ENCODE measurements at places on chromosomes 6 and 20.

DNA sequence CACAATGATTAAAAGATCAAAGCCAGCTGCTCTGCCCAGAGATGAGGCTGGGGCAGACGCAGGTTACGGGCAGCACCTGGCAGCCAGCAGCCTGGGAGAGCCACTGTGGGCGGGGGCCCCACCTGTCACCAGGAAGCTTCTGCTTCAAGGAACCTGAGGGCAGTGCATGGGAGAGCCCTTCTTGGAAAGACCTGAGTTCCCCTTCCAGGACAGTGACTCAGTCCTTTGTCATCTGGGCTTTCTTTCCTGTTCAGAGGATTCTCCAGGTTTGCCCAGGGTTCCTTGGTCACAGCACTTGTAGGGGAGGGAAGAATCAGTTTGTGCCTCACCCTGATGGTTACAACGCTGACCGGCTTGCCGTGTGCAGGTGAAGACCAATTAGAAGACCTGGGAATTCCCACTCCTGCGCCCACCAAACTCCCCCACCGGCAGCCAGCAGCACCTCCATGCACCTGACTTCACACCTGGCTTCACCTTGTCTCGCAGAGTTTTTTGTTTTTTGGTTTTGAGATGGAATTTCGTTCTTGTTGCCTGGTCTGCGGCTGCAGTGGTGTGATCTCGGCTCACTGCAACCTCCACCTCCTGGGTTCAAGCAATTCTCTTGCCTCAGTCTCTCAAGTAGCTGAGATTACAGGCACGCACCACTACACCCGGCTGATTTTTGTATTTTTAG, 2.0 kb downstream of the ZBP1 start:
- no peak for DNase-seq

DNA sequence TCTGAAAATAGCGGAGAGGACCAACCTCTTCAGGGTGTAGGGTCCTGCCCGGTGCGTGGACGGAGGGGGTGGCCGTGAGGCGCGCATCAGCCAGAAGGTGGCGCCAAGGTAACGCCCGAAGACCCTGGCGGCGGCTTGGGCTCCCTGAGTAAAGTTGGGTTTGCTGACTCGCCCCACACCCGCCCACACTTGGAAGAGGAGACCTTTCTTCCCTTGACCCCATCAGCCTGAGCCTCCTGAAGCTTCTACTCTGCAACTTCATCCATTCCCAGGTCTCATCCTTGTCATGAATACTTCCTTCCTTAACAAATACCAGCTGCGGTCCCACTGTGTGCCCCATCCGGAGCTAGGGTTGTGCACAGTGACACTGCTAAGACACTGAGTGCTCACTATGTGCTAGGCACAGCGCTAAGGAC, 14.6 kb downstream of the CD40 start:
- DNase-seq = peak; percentile 16

DNA sequence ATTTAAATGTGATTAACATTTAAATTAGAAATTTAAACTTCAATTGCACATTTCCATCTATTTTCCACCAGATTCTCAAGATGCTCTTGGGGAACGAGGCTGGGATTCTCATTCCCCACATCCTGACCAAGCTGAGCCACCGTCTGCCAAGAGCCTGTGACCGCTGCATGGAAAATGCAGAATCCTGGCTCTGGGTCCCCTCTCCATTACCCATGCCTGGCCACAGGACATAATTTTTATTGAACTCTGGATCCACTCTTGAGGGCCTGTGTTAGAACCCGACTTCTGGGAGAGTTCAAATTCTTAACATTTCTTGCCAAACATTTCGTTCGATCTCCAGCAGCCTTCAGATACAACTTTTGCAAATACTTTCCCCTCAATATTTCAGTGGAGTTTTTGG, 201.6 kb upstream of the SNX9 start:
- DNase-seq = no peak

DNA sequence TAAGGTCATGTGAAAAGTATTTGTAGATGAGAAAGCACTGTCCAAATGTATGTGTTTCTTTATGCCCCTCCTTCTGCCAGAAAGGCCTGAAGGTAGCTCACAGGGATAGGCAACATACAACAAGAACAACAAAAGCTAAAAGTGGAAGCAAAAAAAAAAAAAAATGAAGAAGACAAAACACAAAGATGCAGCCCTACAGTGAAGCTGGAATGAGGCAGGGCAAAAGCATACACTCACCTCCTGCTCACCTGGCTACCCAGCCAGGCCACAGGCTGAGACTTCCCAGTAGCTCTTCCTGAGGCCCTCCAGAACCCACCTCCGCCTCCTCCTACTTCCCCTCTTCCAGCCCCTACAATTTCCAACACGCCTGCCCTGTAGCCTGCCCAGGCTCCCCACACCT, 2.4 kb downstream of the UNC5CL start:
- DNase-seq = no peak

GRCh38 chr20:49286689-49287551, 9.1 kb upstream of the ZNFX1 start:
- no peak for DNase-seq

- no peak for DNase-seq
Measured at GRCh38 chr6:125868252-125868651, 77.5 kb downstream of the NCOA7 start.

DNA sequence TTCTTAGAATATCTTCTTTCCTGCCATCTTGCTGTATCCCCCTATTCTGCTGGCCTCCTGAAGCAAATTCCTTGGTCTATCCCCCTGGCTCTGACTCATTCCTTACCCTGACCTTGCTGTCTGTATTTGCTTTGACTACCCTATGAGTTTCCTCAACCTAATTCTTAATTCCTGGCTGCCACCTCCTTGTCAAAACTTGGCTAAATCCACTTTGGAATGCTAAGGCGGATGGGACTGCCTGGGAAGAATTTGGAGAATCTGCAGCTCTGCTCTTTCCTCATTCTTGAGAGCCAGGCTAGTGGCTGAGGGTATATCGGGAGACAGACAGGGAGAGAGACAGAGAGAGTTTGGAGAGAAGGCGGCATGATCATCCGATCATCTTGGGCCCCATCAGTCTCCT, 24.4 kb downstream of the CAP2 start:
- DNase-seq = no peak

DNA sequence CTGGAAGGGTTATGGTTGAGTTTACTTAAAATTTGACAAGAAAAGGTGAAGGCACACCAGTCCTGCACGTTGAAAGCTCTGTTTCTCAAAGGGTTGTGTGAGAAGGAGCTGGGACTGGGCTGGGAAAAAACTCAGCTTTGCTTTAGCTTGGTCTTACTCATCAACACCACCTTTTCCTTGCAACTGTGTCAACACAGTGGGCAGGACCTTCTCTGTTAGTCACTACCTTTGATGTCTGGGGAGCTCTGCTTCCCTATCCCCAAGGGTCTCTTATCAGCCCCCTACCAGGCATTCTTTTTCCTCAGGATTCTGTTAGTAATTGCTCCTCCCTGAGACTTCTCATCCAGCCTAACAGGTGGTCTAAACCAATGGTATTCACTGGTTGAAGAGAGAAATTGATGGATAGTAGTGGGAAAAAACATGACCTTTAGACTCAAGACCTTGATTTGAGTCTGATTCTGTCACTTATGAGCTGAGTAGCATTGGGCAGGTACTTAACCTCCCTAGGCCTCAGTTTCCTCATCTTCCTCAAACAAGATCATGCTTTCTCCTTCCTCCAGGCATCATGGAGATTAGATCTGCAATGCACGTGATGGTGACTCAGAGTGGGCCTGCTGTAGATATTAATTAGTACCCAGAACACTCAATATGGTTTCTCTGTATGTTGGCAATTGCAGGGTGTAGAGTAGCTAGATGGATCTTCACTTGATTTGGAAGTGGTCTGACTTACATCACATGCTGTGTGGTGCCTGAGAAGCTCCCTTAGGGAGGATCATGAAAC, 17.2 kb upstream of the FOXA2 start:
- no peak for DNase-seq

- no peak for DNase-seq
Measured at GRCh38 chr6:157059781-157060180, 263.5 kb downstream of the TMEM242 start.

DNA sequence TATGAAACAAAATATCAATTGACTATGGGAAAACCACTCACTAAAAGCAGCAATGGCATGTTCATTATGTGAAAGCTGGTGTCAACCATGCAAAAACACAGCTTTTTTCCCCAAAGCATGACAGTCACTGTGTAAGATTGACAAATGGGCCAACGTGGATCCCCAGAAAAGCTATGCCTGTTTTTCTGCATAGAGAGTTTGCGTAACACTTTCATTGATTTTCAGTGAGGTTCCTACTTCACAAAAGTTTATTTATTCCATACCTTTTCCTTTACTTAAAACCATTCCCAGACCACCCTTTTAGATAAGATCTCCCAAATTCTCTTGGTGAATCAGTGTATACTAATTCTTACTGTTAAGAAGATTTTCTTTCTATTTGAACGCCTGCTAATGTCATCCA, 138.4 kb upstream of the GLP1R start:
- DNase-seq = no peak

GRCh38 chr6:107784669-107785068, 39.4 kb downstream of the SCML4 start:
- no peak for DNase-seq

- DNase-seq = no peak
Measured at GRCh38 chr20:2833761-2834160, 6.7 kb downstream of the PCED1A start.

GRCh38 chr20:44580581-44581268, 1.7 kb upstream of the PKIG start:
- DNase-seq = no peak

- DNase-seq = no peak
Measured at GRCh38 chr20:63774306-63774705, 34.7 kb downstream of the SLC2A4RG start.

DNA sequence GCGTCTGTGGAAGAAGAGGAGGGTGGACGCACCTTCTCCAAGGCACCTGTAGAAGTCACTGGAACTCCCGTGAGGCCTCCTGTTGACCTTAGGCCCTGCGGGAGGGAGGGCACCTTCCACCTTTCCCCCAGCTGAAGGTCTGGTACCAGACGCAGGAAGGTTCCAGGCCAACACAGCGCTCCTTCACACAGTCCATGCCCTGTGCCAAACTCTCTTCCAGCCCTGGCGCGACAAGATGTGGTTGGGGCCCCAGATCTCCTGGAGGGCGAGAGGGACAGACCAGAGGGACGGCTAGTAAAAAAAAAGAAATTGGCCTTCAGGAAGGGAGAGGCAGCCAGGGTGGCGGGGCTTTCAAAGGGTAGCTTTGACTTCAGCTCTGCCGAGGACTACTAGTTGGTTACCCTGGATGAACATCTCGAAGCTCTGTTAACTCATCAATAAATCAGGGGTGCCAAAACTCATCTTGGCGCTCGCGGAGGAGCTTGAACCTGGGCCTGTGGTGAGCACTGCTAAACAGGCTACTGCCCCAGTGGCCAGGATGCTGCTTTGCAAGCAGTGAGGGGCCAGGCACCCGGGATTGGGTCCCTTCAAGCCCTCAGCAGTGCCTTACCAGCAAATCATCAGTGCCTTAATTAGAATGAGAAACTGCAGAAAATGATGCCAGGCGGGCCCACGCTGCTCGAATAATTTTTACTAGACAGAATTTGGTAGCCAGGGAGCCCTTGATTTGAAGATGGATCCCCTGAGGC, 14.9 kb downstream of the AARS2 start:
- no peak for DNase-seq

- DNase-seq = no peak
Measured at GRCh38 chr6:1716868-1717267, 107.2 kb downstream of the FOXC1 start.

GRCh38 chr20:43583982-43584432, 6.7 kb upstream of the IFT52 start:
- no peak for DNase-seq

DNA sequence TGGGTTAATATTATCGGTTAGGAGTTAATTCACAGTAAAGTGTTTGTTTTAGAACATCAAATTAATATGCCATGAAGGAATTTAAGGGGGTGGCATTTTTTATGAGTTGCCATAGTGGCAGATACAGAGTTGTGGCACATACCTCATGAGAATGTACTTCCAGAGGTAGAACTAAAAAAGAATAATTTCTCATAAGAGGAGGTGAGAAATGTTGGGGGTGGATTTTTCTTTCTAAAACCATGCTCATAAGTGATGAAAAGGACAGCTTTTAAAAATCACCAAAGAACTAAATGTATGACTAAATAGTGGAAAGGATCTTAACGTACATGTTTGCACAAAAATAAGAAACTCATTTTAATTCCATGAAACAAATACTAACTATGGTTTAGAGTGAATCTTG, 58.7 kb downstream of the SHLD1 start:
- DNase-seq = no peak

- no peak for DNase-seq
Measured at GRCh38 chr20:46939031-46939965, 44.7 kb downstream of the EYA2 start.

DNA sequence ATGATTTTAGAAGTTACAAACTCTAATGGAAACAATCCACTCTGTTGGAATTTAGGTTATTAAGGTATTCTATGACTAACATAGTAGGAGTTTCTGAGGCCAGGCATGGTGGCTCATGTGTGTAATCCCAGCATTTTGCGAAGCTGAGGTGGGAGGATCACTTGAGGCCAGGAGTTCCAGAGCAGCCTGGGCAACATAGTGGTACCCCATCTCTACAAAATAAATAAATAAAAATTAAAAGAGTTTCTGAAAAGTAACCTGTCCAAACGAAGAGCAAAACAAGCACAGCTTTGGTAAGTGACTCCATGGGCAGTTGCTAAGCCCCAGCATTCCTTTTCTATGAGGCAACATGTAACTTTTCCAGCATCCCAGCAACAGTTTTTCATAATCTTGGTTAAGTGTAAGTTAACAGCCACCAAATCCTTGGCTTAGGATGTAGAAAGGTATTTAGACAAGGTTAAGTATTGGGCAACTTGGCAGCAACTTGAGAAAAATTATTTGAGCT, 86.3 kb downstream of the SOX4 start:
- DNase-seq = no peak

DNA sequence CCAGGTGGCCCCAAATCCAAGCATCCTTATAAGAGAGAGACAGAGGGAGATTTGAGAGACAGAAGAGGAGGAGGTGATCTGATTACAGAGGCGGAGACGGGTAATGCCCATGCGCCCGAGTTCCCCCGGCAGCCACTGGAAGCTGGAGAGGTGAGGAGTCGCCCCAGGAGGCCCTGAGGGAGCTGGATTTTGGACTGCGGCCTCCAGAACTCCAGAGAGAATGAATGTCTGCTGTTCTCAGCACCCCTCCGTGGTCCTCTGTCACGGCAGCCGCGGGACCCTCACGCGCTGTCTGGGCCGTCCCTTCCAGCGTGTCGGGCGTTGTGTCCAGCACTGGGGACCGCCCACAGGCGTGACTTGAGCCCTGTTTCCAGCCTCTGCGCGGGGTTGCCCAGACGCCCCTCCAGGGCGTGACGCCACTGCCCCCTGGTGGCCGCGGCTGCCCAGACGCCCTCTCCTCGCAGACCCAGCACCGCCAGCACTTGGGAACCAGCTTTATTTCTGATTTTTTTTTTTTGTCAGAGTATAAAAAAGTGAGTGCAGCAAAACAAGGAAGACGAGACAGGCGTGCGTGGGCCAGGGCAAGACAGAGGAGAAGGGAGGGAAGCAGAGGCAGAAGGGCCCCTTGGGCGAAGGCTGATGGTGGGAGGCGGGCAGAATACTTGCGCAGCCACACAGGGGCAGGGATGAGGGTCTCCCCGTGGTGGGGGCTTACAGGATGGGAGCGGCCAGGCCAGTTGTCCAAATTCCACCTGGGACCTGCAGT, 4.1 kb upstream of the ZNF512B start:
- peak; percentile 61 for DNase-seq
